ENCODE measurements at places on chromosomes 1 and 21.

GRCh38 chr21:35606146-35606545 lies 454.2 kb downstream of the SETD4 start:
- DNase-seq: no peak

DNA sequence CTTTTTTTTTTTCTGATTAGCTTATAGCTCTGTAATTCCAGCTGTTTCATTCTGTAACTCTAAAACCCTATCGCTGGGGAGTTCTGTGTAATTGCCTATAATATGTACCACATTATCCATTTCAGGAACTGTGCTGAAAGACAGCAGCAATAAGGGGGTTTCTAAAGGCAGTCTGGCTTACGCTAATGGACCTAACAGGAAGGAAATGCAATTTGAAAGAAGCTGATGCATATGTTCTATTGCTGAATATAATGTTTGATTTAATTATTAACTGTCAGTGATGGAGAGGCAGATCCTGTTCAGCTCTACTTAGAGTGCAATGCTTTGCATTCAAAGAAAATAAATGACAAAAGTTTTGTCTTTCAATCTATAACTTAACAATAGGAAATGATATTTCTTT lies 209.4 kb upstream of the SNX7 start:
- no peak for DNase-seq

DNA sequence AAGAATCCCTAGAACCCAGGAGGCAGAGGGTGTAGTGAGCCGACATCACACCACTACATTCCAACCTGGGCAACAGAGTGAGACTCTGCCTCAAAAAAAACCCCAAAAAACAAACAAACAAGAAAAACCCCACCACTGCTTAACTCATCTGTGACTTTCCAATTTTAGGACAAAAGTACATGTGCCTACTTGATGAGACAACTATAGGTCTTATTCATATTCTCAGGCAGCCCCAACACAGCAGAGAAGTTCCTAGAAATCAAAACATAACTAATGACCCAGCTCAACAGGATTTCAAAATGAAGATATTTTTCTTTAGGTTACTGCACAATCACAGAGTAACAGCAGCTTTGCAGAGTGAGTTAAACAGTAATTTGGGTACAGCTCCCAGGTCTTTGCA lies 26.4 kb downstream of the TIAM1 start:
- DNase-seq: no peak

DNA sequence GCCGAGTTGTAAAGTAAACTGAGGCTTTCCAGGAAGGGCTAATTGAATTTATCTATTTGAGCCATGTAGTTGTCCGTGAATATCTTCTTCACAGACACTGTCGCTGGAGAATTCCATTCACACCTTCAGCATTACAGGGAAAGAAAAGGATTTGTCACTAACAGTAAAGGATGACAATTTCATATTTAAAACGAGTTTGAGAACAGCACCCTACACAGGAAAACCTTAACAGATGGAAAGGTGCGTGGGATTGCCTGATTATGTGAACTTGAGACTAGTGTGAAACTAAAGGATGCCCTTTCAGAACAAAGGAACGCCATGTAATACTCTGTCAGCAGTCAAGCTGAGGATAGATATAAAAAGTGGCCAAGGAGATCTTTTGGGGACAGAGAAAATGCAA lies 492.5 kb upstream of the ADGRL2 start:
- no peak for DNase-seq

DNA sequence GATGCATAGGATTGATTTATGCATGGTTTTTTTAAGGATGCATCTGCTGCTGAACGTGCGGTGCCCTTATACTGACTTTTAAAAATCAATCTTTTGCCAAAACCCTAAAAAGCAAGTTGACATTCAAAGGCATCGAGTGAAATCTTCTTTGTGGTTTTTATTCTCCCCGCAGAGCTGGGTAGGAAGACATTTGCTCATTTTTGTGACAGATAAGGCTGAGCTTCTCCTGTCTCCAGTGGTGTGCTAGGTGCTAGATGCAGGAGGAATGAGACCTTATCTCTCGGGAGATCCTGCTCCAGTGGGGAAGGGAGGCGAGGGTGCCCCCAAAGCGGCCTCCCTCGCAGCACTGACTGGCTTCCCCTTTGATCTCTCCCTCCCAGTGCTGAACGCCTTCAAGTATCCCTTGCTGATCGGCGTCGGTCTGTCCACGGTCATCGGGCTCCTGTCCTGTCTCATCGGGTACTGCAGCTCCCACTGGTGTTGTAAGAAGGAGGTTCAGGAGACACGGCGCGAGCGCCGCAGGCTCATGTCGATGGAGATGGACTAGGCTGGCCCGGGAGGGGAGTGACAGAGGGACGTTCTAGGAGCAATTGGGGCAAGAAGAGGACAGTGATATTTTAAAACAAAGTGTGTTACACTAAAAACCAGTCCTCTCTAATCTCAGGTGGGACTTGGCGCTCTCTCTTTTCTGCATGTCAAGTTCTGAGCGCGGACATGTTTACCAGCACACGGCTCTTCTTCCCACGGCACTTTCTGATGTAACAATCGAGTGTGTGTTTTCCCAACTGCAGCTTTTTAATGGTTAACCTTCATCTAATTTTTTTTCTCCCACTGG lies 14.9 kb upstream of the CD101 start:
- no peak for DNase-seq

DNA sequence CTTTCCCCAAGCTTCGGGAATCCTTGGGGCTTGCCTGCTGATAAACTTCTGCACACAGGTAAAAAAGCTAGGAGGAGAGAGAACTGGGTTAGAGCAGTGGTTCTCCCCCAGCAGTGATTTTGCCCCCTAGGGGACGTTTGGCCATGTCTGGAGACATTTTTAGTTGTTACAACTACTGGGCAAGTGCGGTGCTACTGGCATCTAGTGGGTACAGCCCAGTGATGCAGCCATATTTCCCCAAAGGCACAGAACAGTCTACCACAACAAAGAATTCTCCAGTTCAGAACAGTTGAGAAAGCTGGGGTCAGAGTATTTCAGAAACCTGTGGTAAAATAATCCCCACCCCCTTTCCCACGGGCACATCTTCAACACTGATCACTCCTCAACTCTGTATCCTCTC lies 41.3 kb downstream of the LRRC71 start:
- no peak for DNase-seq

GRCh38 chr1:240232530-240232929 lies 140.8 kb downstream of the FMN2 start:
- DNase-seq: no peak

DNA sequence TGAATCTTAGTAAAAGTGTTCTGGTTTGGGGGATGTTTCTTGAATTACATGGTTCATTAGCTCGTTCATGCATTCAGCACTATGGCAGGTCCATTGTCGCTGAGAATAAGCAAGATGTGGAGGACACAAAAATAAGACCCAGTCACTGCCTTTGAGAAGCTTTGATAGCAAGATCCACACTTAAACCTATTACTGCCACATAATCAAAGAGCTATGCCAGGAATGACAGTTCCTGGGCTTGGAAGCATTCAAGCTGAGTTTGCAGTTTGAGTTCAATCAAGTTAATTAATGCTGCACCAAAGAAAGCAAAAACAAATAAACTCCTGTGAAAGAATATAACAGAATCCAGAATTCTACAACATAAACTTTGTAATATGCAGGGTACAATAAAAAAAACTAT lies 131.8 kb downstream of the MIS18A start:
- DNase-seq: no peak

- DNase-seq: no peak
These were observed 307.3 kb upstream of the USP24 start for GRCh38 chr1:55522353-55522903.

- DNase-seq: no peak
These were observed 74.8 kb downstream of the MORN1 start for GRCh38 chr1:2316451-2316961.

DNA sequence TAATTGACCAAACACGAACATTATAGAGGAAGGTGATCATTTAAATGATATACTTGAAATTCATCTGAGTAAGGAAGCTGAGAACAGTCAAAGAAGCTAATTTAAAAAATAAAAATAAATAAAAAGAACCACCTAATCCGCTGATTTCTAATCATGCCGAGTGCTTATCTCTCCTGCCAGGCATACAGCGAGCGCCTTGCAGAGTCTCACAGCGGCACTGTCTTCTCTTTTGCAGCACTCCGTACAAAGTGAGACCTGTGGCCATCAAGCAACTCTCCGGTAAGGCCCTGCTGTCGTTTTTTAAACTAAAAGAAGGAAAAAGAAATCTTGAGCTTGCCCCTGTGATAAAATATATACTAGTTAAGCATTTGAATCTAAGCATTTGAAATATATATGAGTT lies 45.3 kb downstream of the PDE9A start:
- DNase-seq: no peak

- no peak for DNase-seq
These were observed 37.9 kb upstream of the DUSP10 start for GRCh38 chr1:221779771-221780170.

GRCh38 chr1:31802190-31803150 lies 13.4 kb downstream of the SPOCD1 start:
- no peak for DNase-seq

DNA sequence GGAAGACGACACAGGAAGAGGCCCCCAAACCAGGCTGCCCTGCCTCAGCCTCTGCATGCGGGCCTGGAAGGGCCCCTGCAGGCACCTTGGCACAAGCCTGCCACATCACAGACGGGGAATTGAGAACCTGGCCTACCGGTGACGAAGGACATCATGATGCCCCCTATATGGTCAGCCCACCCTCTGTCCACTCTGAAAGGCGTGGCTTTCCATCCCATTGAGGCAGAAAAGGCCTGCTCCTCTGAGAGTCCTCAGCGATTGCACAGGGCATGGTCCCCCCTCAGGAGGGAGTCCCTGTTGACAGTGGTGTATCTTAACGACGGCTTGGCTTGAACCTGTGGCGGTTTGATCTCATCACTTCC lies 11.4 kb downstream of the KRTAP10-1 start:
- DNase-seq: no peak

GRCh38 chr1:55347866-55348265 lies 132.7 kb upstream of the USP24 start:
- no peak for DNase-seq

DNA sequence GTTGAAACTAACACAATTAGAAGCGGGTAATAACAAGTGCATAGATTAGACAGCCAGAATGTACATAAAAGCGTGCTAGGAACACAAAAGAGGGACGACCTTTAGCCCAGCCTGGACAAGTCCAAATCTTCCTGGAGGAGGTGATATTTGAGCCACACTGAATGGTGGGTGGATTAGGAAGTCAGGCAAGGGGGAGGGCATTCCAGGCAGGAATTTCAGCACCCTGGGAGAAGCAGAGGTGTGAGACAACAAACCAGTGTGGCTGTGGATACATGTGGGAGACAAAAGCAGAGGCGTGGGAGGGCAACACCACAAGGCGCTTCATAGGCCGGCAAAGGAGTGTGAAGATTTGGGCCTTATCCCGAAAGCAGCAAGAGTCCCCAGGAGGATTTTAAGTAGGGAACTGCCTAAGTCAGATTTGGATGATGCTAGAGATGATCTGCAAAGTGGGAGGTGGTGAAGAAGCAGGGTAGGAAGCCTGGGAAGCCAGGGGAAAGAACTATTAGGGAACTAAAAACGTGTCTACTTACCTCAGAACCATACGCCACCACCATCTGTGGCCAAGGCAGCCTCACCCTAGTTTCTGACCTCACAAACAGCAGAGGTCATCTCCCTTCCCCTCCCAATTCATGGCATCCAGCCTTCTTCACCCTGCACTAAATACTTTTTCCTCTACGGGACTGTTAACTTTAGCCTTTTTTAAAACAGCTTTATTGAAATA lies 81.8 kb downstream of the GLUL start:
- DNase-seq: no peak

GRCh38 chr1:41802532-41803501 lies 115.9 kb downstream of the HIVEP3 start:
- DNase-seq: peak; percentile 22

- DNase-seq: no peak
These were observed 26.4 kb downstream of the SNX27 start for GRCh38 chr1:151638074-151638775.

Data from NCI-H2171 treated with DMSO at 0.1 percent for 48 hours (cell line).